Ascending aorta (tissue), 2 donors: ENCODE measurements at places on chromosomes 16 and 17.

- no peak for DNase-seq
Measured at GRCh38 chr16:56608876-56609462, 585 bp downstream of the MT2A start.

GRCh38 chr16:82832821-82833220 lies 206.1 kb downstream of the CDH13 start:
- DNase-seq: no peak

GRCh38 chr17:41907185-41907556 lies 11.6 kb downstream of the ACLY start:
- no peak for DNase-seq

GRCh38 chr16:60636117-60636516 lies 1400.1 kb downstream of the CDH8 start:
- DNase-seq: no peak

DNA sequence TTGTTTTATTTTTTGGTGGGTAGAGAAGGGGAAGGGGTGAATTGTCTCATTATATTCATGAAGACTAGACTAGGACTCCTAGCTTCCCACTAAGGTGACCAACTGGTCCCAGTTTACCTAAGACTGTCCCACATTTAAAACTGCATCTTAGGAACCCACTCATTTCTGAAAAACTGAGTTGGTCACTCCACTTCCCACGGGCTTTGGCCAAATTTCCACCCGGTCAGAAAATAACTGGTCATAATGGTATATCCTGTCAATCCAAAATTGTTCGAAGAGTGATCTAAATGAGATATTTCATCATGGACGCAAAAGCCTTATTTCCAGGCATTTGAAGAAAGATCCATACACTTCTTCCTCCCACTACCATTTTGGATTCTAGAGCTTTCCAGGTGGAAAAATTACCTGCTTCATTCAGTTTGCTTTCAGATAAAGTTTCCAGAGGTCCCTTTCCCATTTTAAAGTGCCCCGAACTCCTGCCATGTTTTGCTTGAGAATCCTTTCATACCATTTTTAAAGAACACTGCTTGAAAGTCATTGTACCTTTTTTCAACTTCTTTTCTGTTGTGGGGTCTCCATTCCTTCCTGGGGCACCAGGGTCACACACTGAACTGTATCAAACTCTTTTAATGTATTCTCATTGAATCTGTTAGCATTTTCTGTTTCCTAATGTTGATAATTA lies 21.8 kb upstream of the ZFHX3 start:
- no peak for DNase-seq

DNA sequence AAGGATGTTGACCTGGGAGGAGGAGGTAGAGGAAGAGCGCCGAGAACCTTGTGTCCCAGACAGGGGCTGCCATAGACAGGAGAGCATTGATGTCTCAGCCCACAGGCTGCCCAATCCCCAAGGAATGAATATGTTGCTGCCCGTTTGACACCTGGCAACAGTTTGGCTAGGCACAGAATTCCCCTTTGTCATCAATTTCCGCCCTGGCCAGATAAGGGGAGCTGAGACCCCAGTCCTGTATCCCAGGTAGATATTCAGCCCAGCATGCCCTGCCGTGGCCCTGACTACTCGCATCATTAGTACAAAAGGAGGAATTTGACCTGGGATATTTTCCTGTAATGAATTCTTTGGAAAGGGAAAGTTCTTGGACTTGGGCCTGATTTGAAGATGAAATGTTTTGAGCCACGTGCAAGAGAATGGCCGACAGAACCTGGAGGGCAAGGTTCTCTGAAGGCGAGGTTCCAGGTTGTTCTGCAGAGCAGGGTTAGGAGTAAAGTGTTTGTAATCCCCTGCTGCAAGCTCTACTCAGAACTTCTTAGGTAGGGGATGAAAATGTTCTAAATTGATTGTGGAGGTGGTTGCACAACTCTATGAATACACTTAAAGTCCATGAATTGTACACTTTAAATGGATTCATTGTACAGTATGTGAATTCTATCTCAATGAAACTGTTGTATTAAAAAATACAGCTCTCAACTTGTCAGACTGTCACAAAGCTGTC lies 108.8 kb downstream of the SOCS1 start:
- DNase-seq: no peak

DNA sequence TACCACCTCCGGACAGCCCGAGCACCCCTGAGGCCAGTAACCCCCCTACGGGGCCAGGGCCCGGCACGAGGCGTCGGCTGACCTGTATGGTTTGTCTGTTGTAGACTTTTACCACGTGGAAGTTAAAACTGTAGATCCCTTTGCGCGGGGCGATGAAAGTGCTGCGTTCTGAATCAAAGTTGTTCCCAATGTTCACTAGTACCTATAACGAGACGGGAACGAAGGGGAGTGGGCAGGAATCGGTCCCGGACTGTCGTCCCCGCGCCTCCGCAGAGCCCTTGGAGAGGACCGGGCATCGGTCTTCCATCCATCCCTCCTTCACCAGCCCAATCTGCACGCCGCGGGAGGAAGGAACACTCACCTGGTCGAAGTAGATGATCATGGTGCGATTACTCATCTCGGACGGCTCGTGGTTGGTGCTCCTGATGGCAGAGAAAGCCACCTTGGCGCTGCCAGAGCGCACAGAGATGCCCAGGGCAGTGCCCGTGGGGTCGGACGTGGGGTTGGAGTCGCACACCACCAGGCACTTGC lies 732 bp downstream of the CBLN1 start:
- no peak for DNase-seq

GRCh38 chr17:54494721-54495715 lies 405.6 kb upstream of the TOM1L1 start:
- DNase-seq: no peak

GRCh38 chr17:58693208-58693607 lies 806 bp downstream of the RAD51C start:
- no peak for DNase-seq

- no peak for DNase-seq
Measured at GRCh38 chr17:55625521-55625920, 97.1 kb downstream of the TMEM100 start.

DNA sequence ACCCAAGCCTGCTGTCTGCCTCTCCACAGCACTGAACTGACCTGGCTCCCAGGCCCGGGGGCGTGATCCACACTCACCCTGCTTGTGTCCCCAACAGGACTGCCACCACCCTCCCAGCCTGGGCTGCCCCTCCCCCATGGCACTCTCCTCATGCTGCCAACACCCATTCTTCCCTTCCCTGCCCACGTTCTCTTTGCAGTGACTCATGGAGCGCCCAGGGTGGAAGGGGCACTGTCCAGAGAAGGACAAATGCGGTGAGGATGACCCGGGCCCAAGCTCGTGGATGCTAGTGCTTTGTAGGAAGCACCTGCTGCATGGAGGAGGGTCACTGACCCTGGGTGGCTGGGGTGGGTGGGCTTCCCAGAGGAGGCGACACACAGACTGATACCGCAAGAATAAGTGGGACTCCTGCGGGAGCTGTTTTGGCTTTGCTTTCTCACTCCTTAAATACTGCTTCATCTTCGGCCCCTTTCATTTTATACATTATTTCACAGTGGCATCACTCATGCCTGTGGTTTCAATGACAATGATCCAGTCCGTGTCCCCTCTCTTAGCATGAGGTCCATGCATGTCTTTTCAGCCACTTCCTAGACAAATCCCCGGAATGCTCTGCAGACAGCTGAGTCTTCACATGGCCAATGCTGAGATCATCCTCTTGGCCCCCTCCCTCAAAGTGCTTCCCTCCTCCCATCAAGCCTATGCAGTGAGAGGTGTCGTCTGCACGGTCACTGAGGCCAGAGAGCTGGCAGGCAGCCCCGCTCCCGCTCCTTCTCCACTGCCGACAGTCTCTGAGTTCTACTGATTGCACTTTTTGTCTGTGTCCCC lies 17.6 kb downstream of the CDK5R1 start:
- DNase-seq: no peak

GRCh38 chr17:34614698-34615097 lies 35.3 kb downstream of the TMEM132E start:
- no peak for DNase-seq

GRCh38 chr17:17701658-17702057 lies 20.4 kb downstream of the RAI1 start:
- DNase-seq: no peak

DNA sequence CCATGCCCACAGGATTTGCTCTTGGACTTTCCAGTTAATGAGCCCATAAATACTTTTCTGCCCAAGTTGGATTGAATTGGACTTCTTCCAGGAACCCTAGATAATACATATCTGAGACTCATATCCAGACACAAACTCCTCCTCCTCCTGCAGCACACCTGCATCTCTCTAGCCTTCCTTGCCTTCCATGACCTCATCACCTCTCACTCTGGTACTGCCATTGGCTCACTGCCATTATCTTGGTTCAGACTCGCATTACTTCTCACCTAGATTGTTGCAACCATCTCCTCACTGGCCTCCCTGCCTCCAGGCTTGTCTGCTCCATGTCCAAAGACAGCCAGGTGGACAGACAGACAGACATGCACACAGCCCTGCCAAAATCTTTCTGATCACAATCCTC lies 4.8 kb upstream of the SYT17 start:
- DNase-seq: no peak

DNA sequence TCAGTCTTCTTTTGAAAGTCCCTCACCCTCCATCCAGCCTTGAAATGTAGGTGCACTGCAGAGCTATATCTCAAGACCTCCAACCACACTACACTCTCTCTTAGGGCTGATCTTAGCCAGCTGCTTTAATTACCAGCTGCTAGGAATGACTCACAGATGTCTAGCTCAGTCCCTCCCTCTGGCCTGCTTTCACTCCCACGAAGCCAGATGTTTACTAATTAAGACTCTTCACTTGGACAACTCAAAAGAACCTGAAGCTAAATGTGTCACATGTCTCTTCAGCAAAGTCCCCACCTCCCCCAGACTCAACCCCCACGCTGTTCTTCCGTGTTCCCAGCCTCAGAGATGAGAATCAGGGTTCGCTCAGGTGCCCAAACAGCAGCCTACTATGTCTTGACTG lies 2.6 kb downstream of the GTF3C1 start:
- DNase-seq: no peak

- DNase-seq: no peak
Measured at GRCh38 chr16:4123616-4124300, 7.5 kb upstream of the ADCY9 start.

- DNase-seq: no peak
Measured at GRCh38 chr16:677316-678190, 2.1 kb downstream of the RHBDL1 start.

GRCh38 chr17:70394473-70395232 lies 225.3 kb downstream of the KCNJ2 start:
- no peak for DNase-seq

- DNase-seq: no peak
Measured at GRCh38 chr16:47204736-47205504, 61.2 kb upstream of the NETO2 start.
